ENCODE measurements at places on chromosomes 7 and 10.

GRCh38 chr7:34078864-34079263 is 173.5 kb downstream of the BMPER start:
- no peak for DNase-seq

DNA sequence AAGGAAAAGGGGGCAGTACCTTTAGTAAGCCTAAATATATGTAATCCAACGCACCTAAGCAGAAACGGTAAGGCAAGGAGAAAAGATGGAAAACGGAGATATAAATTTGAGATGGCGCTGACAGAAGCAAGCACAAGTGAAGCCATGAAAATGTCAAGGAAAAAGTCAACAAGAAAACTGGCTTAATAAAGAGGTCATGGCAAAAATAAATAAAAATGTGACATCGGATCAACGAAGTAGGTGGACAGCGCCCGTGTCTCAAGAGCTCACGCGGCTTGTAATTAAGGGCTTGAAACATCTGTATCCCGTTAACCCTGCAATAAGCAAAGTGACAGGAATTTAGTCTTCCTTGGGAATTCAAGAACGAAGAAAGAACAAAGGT is 611 bp downstream of the NDUFA5 start:
- peak; percentile 3 for DNase-seq

- DNase-seq: no peak
These were observed 6.7 kb downstream of the TCF7L2 start for GRCh38 chr10:112956631-112957350.

- no peak for DNase-seq
These were observed 19.6 kb upstream of the SEPTIN7 start for GRCh38 chr7:35781200-35781701.

DNA sequence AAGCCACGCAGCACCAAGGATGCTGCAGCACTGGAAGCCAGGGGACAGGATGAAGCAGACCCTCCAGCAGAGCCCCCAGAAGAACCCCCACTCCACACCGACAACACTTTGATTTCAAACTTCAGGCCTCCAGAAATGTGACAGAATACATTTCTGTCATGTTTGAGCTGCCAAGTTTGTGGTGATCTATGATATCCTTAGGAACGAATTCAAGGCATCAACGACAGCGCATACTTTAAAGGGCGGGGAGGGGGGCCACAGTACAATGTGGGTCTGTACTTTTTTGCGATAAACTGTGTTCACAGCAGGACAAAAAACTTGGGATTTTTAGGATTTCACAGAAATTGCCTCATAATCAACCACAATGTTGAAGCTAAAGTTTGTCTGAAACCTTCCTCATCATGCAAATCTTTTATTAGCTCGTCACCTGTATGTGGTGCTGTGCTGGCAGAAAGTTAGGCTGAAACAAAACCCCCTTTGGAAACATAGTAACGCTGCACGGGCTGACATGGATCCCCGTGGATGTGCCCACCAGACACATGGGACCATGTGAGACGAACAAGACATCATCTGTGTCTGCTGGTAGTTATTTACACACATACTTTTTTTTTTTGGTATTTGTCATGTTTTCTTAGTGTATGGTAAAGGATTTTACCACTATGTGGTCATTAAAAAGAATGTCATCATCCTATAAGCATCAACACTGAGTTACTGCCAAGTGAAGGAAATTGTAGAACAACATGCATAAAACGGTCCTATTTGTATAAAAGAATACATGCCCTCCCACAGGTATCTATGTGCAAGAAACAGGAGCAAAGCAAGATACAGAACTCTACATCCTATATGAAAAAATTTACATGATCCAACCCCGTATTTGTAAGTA is 113.3 kb upstream of the AFAP1L2 start:
- no peak for DNase-seq

- DNase-seq: no peak
These were observed 8.5 kb upstream of the LRMDA start for GRCh38 chr10:75422913-75423312.

DNA sequence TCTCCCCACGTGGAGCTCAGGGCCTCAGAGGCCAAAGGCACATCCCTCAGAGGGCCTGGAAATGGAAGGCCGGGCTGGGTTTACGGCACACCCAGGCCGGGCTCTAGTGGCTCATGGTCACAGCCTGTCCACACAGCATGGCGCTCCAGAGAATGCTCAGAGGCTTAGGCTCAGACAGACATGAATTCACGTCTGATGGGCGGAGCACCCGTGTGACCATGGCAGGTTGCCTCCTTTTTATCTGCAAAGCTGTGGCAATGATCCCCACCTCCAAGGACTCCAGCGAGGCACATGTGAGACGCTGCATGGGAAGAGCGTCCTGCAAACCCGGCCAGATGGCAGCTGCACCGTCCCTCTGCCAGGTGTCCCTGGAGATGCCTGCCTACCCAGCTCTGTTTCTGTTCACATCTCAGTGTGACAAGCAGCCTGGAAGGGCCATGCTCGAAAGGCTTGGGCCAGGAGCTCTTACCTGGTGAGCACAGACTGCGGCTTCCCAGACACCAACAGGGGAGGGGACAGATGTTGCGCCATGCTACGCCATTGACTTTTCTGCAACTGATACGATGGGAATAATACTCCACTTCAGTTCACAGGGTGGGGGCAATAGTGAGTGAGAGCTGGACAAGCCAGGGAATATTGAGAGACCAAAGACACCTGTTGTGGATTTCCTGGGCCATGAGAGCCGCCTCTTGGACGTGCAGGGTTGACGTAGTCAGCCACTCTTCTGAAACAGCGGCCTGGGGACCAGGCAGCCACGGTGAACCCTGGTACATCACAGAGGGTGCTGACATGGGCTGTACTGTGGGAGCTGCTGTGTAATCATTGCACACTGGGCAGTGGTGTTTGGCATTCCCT is 34.4 kb upstream of the FAM20C start:
- DNase-seq: no peak

DNA sequence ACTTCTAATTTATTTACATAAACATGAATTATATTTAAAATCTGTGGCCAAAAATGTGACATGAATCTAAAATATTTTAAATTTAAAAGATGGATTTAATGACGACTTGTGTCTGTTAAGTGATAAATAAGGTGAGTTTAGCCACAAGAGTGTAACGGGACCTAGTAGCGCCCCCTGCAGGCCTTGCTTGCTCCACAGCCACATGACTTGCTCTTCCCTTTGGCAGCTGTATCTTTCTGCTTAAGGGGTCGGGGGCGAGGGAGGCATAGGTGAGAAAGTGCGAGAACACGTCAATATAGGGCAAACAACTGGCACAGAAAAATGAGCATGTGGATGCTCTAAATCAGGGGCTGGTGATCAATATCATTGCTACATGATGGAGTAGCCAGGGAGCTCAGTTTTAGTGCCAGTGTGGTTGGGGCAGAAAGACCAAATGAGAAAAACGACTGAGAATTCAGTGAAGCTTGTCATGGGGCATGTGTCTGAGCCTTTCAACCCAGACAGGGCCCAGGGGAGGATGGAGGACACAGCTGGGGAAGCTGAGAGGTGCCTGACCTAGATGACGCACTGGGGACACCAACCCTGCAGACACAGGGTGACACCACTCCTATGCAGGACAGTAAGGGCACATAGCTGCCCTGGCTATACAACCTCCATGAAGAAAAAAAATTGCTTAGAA is 49.8 kb downstream of the PAXIP1 start:
- DNase-seq: peak; percentile 90

DNA sequence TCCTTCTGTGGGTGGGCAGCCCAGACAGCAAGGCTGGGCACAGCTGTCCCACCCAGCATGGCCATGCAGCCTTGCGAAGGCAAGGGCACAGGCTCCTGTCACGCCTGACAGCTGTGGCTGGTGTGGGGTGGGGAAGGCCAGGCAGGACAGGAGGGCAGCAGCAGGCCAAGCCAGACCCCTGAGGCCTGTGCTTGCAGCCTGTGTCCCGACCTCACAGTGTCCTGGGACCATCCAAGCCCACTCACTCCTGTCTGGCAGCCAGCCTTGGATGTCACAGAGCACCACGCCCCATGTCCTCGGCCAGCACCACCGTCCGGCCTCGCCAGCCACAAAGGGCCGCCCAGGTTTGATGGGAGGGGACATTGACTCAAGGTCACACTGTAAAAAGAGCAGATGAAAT is 85.5 kb upstream of the LRRC4 start:
- no peak for DNase-seq

- DNase-seq: no peak
These were observed 166.2 kb upstream of the SP8 start for GRCh38 chr7:20952916-20953315.

- DNase-seq: no peak
These were observed 80.0 kb downstream of the ZNF716 start for GRCh38 chr7:57529931-57530330.

- DNase-seq: no peak
These were observed 533.1 kb downstream of the KCNMA1 start for GRCh38 chr10:77104459-77104980.

DNA sequence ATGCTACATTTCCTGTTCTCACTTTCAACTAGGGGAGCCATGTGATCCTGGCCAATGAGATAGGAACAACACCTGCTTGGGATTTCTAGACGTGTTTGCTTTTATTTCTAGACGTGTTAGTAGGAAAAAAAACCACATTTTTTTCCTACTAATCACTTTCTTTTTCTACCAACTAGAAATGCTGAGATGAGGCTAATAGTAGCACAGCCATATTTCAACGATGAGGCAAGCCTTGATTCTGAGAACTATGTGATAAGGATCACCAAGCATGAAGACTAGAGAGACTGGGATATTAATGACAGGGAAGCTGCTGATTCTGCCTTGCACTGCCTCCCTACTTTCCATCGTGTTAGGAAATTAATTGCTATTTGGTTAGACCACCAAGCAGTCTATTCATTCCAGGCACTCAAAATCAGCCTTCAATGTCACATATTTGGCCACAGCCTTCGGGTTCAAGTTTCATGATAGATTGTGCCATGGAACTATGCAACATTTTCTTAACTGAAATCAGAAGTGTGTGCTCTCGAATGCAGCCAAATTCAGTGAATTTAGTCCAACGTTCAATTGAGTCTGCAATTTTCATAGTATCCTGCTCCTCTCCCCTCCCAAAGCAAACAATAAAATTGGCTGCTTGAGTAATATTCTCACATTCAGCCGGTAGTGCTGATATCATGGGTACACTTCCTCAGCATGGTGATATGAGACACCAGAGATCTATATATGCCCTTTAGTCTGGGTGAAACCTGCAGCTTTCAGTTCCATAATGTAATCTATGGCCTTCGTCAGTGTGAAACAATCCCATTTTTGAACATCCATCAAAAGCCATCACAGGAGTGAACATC is 98.1 kb downstream of the GPR37 start:
- no peak for DNase-seq

DNA sequence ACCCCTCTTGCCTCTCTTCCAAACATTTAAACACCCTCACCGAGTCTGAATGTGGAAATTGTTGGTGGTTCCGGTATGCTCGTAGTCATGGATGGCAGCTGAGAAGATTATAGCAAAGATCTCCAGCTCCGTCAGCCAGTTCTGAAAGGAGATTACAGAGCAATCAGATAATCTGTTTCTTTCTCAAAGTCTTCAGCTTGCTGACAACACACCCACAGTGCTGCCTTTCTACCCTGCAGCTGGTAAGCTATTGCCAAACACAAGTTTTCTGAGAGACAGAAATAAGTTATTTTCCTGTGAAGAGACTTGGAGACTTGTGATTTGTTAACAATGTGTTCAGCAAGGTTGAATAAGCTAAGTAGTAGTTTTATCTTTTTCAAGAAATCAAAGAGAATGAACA is 163.6 kb downstream of the PPP1R17 start:
- DNase-seq: no peak

GRCh38 chr7:84021292-84021908 is 173.2 kb downstream of the SEMA3A start:
- no peak for DNase-seq

DNA sequence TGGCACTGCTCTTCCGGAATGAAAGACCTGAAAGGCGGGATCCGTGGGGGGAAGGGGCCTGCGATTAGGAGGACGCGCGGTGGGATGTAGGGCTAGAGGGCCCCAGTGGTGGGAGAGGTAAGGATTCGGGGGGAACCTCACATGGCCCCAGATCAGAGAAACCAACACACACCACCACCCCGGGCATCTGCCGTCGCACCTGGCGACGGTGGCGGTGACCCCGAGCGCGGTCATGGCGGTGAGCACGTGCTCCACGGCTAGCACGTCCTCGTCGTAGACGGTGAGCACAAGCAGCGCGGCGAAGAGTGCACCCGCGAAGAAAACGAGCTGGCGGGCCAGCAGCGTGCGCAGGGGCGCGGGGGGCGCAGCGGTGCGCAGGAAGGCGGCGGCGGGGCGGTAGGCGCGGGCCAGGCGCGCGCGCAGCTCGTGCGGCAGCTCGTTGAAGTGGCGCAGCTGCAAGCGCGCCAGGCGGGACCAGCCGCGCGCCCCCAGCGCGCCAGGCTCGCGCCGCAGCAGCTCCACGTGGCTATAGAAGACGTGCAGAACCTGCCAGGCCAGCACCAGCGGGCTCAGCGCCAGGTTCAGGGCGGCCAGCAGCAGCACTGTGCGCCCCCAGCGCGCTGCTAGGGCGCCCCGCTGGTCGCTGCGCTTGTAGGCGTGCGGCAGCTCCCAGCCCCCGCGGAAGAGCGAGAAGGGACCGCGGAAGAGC is 5.7 kb downstream of the ATG9B start:
- no peak for DNase-seq

All from suppressor macrophage (primary cell).